ENCODE measurements at places on chromosomes 4 and X.

GRCh38 chr4:89725268-89725667 lies 111.7 kb downstream of the SNCA start:
- DNase-seq, result no peak

DNA sequence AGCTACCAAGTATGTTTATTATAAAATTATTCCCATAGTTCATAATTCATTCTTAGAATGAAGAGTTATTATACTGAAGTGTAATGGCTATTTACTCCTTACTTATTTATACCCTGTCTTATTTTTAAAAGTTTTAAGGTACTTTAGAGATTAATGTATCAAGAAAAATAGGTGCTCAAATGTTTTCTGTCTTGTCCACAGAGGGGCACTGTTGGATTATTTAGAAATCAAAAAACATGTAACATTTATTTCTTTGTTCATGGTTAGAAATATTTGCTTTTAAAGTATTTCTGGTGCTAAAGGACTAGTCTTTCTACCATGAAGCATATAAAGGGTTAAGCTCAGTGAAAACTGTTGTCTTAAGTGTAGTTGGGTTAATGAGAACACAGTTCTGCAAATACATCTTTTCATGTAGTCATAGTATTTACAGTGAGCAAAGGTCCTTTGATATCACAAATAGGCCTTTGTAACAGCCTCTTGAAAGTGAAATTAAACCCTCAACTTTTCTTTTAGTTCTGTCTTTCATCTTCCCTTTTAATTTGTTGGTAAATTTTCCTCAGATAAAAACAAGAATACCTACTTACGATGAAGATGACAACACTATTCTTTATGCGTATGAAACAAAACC lies 7.7 kb downstream of the SCML1 start:
- DNase-seq, result no peak

- DNase-seq, result no peak
These were observed 15.8 kb upstream of the NPFFR2 start for GRCh38 chr4:72016011-72016410.

GRCh38 chr4:13562876-13563275 lies 18.6 kb upstream of the NKX3-2 start:
- no peak for DNase-seq
